Activated T-cell treated with anti-CD3 and anti-CD28 coated beads, Interleukin-2, amount 50 U/mL, for 4 hours (primary cell): ENCODE measurements at places on chromosomes 1 and 21.

GRCh38 chr1:206563367-206564207 lies 48.7 kb downstream of the EIF2D start:
- DNase-seq, result no peak

DNA sequence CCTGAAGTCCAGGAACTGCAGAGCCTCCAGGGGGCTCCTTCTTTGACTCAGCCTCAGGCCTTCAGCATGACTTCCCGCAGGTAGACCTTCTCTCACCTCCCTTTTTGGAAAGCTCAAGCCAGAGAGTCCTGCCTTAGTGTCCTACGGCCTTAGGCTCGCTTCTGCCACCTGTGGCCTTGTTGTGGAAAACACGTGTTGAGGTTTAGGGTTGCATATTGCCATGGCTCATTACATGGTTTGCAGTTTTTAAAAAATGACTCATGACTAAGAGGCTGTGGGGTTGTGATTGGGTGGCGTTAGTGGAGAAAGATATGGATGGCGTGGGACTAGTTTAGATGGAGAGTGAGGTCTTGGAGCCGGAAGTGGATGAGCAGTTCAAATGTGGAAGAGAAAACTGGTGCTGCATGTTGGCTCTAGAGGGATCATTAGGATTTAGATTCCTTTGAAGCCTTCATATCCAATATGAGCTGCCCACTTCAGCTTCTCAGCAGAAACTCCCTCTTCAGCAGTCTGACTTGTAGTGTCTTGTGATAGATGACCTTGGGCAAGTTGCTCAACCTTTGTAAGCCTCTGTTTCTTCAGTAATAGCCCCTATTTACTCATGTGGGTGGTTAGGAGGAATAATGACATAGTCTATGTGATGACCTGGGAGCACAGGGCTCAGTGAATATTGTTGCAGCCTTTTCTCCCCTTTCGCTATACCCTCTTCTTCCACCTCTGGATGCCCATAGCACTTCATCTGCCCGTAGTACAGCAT lies 6.5 kb upstream of the FGGY start:
- DNase-seq, result no peak

DNA sequence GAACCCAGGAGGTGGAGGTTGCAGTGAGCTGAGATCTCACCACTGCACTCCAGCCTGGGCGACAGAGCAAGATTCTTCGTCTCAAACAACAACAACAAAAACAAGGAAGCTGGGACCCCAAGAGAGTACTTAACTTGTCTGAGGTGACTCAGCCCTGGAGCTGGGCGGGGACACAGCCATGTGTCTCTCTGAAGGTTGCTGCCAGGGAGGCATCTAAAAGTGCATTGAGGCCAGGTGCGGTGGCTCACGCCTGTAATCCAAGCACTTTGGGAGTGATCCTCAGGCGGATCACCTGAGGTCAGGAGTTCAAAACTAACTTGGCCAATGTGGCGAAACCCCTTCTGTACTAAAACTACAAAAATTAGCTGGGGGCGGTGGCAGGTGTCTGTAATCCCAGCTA lies 7.7 kb downstream of the IFI6 start:
- no peak for DNase-seq

DNA sequence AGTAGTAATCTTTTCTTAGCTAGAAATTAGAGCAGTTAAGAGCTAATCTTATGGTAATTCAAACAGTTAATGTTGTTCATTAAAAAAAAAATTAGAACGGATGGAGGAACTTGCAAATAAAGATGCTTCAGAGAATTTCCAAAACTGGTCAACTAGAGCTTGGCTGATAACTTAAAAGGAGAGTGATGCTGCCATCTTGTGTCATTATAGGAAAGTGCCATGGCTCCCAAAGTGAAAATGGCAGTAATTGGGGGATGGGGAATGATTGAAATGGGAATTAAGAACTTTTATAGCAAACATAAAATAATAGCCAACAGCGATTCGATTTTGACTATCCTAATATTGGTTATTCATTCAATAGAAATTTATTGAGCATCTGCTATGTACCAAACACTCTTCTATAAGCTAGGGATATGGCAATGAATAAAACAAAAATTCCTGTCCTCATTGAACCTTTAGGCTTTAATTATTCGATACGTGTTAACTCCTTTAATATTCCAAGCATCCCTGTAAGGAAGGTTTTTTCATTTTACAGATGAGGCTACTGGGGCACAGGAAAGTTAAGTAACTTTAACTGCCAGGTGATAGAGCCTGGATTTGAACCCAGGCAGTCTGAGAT lies 5.7 kb upstream of the PLPP3 start:
- DNase-seq, result no peak
